Stimulated activated CD4-positive, alpha-beta T cell treated with anti-CD3 and anti-CD28 coated beads, TNF-alpha, amount 100 ng/mL, for 4 hours (primary cell): ENCODE measurements at places on chromosomes 4 and X.

DNA sequence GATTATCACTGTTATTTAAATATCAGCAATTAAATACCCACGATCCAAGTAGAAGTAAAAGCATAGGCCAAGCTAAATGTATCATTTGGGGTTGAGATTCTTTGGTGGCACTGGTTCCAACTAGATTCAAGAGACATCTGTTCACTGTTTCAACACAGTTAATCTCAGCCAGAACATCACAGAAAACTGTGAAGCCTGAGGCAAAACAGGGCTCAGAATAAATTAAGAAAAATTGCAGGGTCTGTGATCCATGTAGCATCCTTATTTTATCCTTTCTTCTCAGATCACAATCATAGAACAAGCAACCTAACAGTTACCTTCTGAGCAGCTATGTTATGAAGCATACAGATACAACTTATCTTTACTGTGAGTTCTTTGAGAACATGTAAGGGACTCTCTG is 23.7 kb downstream of the YTHDC1 start:
- DNase-seq = no peak

DNA sequence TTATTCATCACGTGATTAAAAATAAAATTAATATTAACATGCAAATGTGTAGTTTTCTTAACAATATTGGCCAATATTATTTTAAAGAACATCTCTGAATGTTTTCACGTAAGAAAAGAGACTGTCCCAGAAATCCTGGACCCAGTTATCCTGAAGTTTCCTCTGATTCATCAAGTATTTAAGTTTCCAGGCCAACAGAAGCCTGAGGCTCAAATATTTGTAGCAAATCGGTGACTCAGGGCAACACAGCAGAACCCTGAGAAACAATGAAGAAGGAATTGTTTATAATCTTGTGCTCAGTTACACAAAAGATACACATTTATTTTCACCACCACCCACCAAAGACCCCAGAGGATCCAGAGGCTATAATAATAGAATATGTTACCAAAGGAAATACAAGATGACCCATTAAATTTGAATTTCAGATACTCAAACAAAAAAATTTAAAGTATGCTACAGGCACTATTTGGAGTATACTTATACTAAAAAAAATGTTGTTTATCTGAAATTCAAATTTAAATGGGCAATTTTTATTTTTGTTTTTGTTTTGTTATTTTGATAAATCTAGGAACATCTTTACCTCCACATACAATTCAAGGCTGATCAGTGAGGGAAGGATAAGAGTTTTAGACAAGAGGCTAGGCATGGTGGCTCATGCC is 33.9 kb upstream of the SLC7A11 start:
- no peak for DNase-seq

DNA sequence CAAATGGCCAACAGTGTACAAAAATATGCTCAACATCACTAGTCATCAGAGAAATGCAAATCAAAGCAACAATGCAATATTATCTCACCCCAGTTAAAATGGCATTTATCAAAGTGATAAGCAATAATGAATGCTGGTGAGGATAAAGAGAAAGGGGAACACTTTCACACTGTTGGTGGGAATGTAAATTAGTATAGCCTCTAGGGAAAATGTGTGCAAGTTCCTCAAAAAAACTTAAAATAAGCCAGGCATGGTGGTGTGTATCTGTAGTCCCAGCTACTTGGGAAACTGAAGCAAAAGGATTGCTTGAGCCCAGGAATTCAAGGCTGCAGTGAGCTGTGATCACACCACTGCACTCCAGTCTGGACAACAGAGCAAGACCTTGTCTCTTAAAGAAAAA is 572.1 kb downstream of the NLGN4X start:
- DNase-seq = no peak

DNA sequence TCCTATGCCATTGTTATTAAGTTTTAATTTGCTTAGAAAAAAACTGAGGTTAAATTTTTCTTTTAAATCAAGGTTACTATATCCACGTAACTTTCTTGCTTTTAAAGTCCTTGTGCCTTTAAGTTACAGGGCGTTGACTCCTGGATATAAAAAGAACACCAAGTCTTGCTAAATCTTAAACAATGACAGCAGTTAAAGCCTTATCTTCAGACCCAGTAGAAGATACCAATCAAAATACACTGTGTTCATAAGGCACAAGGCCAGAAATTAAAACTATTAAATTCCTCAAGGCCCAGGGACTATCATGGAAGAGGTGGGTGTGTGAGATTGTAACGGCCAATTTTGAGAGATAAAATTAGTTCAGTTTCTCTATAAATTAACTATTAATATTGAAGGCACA is 60.4 kb downstream of the PAGE2 start:
- DNase-seq = no peak

- DNase-seq = no peak
These were observed 51.6 kb upstream of the BLTP1 start for GRCh38 chr4:122100508-122100907.

- no peak for DNase-seq
These were observed 1428.7 kb downstream of the PCDH18 start for GRCh38 chr4:136103616-136104015.

- DNase-seq = peak; percentile 2
These were observed 731 bp downstream of the BRWD3 start for GRCh38 chrX:80808881-80809411.
